ENCODE measurements at places on chromosomes 2 and 18.
A peak's percentile ranks its signal among the peaks of the same experiment; 100 is the strongest.

- DNase-seq: no peak
Measured at GRCh38 chr2:172478353-172478752, 51.0 kb downstream of the ITGA6 start.

DNA sequence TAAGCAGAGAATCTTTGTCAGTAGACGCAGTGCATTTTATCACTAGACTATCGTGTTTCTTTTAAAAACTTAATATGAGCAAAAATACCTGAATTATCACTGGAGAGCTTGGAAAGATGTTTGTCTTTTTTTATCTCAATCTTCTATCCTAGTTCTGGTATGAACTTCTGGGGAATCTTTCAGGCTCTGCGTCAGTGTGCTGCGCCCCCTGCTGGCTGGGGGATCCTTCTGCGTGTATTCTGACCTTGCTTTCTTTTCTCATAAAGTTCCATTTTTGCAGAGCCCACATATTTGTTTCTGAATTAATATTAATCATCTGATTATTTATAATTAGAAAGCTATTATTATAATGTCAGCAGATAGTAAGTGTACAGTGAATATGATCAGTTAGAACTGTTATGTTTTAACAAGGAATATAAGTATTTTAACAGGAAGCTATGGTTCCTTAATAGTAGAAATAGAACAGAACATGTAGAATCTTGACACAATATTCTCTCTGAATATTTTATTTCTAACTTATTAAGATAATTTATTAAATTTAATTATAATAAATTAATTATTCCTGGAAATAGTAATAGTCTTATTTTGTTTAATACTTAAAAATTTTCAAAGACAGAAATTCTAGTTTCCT, 945.0 kb upstream of the CRIM1 start:
- no peak for DNase-seq

DNA sequence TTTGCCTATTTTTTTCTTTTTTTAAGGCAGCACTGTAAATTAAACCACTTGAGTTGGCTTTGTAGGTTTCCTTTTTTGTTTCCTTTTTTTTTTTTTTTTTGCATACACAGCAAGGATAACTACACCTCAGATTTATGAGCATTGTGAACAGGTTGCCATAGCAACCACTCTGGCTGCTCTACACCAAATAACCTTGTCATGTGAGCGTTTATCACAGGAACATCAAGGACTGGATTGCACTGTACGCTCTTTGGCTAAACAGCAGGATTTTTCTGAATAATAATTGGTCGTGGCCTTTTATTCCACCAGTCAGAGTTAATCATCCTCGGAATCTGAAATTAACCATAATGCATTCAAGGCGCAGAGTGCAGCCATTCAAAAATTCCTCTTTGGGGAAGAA, 199.1 kb upstream of the SLC14A2 start:
- no peak for DNase-seq

GRCh38 chr2:57965219-57965618, 81.4 kb upstream of the VRK2 start:
- DNase-seq: no peak

- peak; percentile 86 for DNase-seq
Measured at GRCh38 chr18:63444580-63444979, 22.3 kb upstream of the VPS4B start.

Measured in GF-D8 (cell line).